ENCODE measurements at places on chromosomes 11 and 22.

GRCh38 chr11:111561791-111562325, 21.3 kb downstream of the LAYN start:
- peak; percentile 75 for DNase-seq

- DNase-seq: no peak
Measured at GRCh38 chr22:46354176-46354992, 18.9 kb downstream of the TRMU start.

DNA sequence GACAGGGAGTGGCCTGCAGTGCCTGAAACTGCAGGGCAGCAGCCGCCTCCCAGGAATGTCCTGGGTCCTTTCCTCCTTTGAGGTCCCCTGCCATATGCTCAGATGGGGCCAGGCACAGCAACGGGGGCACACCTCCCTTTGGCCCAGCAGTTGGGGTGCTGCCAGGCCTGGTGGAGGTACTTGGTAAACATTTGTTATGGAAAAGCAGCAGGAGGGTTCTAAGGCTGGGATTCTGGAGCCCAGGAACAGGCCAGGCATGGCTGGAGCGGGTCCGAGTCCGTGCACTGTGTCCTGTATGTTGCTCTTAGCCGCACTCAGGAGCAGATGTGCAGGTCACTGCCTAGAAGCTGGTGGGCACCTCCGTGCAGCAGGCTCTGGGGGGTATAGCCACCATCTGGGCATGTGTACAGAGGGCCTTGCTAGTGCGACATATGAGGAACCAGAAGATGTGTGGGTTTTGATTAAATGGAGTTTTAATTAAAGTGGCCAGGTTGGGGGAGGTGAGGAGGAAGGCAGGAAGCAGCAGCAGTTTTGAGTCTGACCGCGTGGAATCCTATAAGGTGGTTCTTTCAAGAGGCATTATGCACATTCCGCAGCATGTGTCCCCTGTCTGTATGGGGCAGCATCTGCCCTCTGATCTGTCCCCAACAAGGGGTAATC, 1.5 kb downstream of the ADORA2A start:
- no peak for DNase-seq

GRCh38 chr22:28333088-28333487, 346.6 kb downstream of the TTC28 start:
- DNase-seq: no peak

DNA sequence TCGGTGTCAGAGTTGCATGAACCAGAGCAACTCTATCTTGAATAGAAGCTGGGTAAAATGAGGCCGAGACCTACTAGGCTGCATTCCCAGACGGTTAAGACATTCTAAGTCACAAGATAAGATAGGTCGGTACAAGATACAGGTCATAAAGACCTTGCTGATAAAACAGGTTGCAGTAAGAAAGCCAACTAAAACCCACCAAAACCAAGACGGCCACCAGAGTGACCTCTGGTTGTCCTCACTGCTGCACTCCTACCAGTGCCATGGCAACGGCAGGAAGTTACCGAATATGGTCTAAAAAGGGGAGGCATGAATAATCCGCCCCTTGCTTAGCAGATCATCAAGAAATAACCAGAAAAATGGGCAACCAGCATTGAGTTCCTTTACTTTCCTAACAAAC, 2.4 kb upstream of the KAT5 start:
- no peak for DNase-seq

DNA sequence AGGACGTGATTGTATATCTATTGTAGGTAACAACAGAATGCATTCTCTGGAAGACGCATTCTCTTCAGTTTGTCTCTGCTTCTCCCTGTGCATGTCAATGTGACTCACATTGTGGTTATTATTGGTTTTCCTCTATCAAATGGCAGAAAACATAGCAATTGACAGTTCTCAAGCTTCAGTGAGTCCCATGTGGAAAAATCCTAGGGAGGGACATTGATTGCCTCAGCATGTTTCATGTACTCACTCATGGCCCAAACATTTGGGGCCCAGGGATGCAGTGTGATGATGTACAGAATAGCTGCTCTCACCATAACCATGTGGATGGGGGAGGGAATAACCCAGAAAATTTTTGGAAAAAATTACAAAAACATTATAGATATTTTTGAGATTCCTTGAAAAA, 9.3 kb upstream of the ARL14EP start:
- no peak for DNase-seq

GRCh38 chr11:111460856-111461255, 51.3 kb downstream of the BTG4 start:
- no peak for DNase-seq

DNA sequence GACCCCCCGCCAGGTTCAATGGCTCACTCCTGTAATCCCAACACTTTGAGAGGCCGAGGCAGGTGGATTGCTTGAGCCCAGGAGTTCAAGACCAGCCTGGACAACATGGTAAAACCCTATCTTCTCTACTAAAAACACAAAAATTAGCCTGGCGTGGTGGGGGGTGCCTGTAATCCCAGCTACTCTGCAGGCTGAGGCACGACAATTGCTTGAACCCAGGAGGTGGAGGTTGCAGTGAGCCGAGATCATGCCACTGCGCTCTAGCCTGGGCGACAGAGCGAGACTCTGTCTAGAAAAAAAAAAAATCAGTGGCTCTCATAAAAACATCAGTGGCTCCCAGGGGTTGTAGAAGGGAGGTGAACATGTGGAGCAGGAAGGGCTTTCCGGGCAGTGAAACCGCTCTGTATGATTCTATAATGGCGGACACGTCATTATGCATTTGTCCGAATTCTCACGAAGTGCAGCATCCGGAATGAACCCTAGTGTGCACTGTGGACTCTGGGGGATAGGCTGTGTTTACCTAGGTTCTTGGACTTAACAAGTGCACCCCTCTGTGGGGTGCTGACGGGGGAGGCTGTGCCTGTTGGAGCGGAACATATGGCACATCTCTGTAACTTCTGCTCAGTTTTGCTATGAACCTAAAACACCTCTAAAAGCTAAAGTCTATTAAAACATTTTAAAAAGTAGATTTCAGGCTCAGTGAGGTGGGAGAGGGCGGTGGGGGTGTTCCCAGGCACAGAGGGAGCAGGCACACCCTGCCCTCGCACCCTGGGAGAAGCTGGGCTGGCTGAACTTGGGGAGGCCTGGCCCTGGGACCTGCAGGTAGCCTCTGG, 49.1 kb upstream of the SEPTIN5 start:
- no peak for DNase-seq

DNA sequence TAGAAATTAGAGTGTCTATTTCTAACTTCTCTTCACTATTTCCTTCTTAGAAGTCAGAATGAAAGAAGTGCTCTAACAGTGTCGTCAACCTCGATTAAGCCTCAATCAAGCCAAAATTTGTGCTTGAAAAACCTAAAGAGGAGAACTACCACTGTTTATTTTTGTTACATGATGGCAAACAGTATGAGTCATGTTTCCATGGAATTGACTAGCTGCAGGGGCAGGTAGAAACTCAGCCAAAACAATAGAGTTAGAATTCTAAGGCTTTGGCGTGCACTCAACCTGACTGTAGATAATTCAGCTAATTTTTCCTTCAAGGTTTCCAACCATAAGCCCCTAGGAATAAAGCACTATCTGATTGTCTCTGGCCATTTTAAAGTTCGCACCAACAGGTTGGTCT, 415.9 kb downstream of the ETS1 start:
- peak; percentile 15 for DNase-seq

- no peak for DNase-seq
Measured at GRCh38 chr22:44131412-44131811, 49.3 kb upstream of the PARVG start.

- no peak for DNase-seq
Measured at GRCh38 chr11:11857769-11858168, 16.0 kb downstream of the USP47 start.

- no peak for DNase-seq
Measured at GRCh38 chr11:36098087-36098486, 154.2 kb downstream of the LDLRAD3 start.

GRCh38 chr11:46493791-46494190, 100.0 kb downstream of the AMBRA1 start:
- peak; percentile 43 for DNase-seq
